ENCODE measurements at places on chromosomes 5 and 9. TPM values are rescaled to one million over a fixed set of nuclear protein-coding genes. Genes with fewer than 3 reads are reported as not detected.

The FBXL7 gene
- 5.7 TPM for total RNA-seq

The NCS1 gene
- total RNA-seq = 33.1 TPM

The PANK3 gene
- total RNA-seq = 27.9 TPM

The GCNT4 gene
- total RNA-seq = 0.39 TPM

The TRIM52 gene
- 8.8 TPM for total RNA-seq

The CHSY3 gene
- 8.8 TPM for total RNA-seq

The PLAC8L1 gene
- 0.20 TPM for total RNA-seq

The MLANA gene
- 0.20 TPM for total RNA-seq

The AJM1 gene
- 0.73 TPM for total RNA-seq

The SKIC3 gene
- total RNA-seq = 126 TPM

The KIF4B gene
- not detected for total RNA-seq

The THBS4 gene
- 0.59 TPM for total RNA-seq

The SLC6A3 gene
- under 0.01 TPM for total RNA-seq

The INSL4 gene
- total RNA-seq = not detected

The GARIN3 gene
- not detected for total RNA-seq

The CKMT2 gene
- total RNA-seq = 0.78 TPM

The AFAP1L1 gene
- total RNA-seq = 8.2 TPM

The IL17B gene
- total RNA-seq = not detected

The SV2C gene
- total RNA-seq = not detected

The ABO gene
- total RNA-seq = not detected

The PCDHGB4 gene
- total RNA-seq = 5.9 TPM

The BSPRY gene
- total RNA-seq = not detected

The CTXN3 gene
- not detected for total RNA-seq

The CENPP gene
- total RNA-seq = 7.7 TPM

The FAM221B gene
- total RNA-seq = not detected

The MYORG gene
- total RNA-seq = 0.73 TPM

The SERINC5 gene
- total RNA-seq = 12.1 TPM

The DMRT3 gene
- total RNA-seq = not detected

The SLCO4C1 gene
- total RNA-seq = under 0.01 TPM

The PRDM9 gene
- not detected for total RNA-seq

The ALDH7A1 gene
- total RNA-seq = 28.3 TPM

The EDIL3 gene
- 0.37 TPM for total RNA-seq

The PDE6A gene
- total RNA-seq = not detected

The ORM2 gene
- total RNA-seq = not detected

The RASA1 gene
- total RNA-seq = 19.5 TPM

The PFN3 gene
- 1.1 TPM for total RNA-seq

The CCL19 gene
- total RNA-seq = not detected

The F2RL1 gene
- 3.1 TPM for total RNA-seq

The IFNA2 gene
- total RNA-seq = not detected

The HAND1 gene
- total RNA-seq = under 0.01 TPM

The GDNF gene
- 0.39 TPM for total RNA-seq

All from subcutaneous preadipocyte (primary cell).